ENCODE measurements at places on chromosomes 4 and X. TPM values are rescaled to one million over a fixed set of nuclear protein-coding genes. Genes with fewer than 3 reads are reported as not detected.

DNA sequence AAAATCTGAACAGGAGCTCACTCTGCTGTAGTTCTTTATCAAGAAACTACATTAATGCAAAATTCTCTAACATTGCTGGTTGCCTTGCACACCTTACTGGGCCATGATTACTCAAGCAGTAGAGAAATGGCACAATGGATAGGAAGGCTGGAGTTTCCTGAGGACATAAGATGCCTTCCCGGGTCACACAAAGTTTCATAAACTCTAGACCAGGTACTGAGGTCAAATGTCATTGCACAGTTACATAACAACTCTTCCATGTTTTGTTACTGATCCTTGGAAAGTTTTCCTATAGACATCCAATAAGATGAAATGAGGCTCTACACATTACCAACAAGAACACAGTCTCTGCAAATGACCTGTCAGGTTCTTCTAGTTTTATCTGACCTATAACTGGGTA lies 9.9 kb downstream of the TEC start:
- DNase-seq: no peak

- DNase-seq: no peak
These were observed 81.7 kb downstream of the SNCA start for GRCh38 chr4:89755220-89755619.

GRCh38 chr4:181845617-181846016 lies 397.6 kb upstream of the TENM3 start:
- no peak for DNase-seq

DCLK2 gene
- not detected for total RNA-seq

DNA sequence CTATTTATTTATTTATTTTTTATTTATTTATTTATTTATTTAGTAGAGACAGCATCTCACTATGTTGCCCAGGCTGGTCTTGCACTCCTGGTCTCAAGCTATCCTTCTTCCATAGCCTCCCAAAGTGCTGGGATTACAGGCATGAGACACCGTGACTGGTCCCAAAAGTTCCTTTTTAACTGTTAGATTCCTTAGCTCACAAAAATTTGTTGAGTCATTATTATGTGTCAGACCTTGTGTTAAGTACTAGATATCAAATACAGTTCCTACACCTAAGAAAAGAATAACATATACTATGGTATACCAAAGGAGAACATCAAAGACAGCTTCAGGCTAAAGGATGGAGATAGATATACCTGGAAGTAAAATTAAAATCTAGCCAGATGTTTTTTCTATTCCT lies 11.6 kb downstream of the FGA start:
- no peak for DNase-seq

GLOD5 gene
- not detected for total RNA-seq

RBMXL3 gene
- total RNA-seq: not detected

UCP1 gene
- not detected for total RNA-seq

GRCh38 chrX:153776120-153776599 lies 4.7 kb upstream of the SRPK3 start:
- DNase-seq: no peak

IGSF1 gene
- total RNA-seq: not detected

DNA sequence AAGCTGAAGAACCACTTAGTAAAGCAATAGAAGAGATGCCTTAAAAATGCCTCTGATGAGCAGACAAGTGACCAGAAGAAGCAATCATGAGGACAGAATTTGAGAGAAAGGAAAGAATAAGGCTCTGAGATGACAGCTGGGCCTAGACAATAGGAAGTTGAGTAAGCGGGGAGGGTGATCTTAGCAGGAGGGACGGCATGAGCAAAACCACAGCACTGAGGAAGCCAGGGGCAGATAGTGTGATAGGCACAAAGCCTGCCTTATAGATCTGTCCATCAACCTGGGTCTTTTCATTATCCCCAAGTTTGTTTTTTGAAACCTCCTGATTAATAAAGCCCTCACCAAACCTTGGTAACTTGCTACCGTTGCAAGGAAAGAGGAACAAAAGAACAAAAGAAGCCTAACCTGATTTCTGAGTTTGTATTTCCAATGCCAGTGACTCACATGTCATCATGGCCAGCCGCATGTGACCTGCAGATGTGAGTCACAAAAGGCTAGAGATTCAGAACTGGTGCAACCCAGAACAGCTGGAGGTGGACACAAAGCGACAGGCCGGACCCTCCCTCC lies 55.7 kb upstream of the PPARGC1A start:
- DNase-seq: no peak

All from activated CD4-positive, alpha-beta T cell treated with anti-CD3 and anti-CD28 coated beads for 36 hours (primary cell).